ENCODE measurements at places on chromosomes 12 and 14.
A peak's percentile ranks its signal among the peaks of the same experiment; 100 is the strongest.

- no peak for DNase-seq
Measured at GRCh38 chr12:6183689-6184428, 16.3 kb upstream of the CD9 start.

DNA sequence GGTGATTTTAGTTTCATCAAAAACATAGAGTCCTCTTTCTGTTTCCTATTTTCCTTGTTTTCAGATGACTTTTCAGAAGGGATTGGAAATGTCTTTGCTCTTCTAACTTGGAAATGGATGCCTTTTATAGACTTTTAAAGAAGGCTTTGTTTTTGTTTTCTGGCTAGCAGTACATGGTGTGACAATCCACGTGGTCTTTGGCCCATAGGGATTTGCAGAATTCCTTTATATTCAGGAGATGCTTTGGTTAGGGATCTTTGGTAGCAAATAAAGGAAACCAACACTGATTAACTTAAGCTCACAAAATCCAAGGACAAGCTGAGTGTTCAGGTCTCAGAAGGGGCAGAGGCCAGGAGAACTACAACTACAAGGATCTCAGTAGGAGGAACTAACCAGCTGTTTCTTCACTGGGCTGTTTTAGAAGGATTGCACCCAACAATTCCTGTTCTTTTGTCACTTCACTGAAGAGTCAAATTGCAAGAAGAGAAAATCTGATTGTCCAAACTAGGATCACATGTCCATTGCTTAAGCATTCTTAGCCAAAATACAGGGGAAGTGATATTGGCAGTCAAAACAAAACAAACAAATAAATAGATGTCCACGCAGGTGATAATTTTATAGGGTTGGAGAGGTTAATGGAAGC, 58.6 kb upstream of the MANSC4 start:
- no peak for DNase-seq

DNA sequence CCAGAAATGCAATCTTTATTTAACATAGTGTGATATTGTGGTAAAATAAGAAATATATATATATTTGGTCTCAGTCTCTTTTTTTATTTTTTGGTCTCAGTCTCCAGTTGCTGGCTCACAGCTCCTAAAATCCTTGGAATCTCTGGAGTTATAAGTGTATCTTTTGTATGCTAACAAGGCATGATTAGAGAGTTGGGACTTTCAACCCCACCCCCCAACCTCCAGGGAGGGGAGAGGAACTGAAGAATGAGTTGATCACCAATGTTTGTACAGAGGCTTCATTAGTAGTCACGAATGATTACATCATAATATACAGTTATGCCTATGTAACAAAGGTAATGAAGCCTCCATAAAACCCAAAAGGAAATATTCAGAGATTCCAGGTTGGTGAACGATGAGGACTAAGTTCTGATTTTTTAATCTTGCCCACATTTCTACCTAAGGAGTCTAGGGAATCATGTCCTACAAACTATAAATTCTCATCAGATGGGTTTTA, 22.8 kb upstream of the LALBA start:
- no peak for DNase-seq

GRCh38 chr12:56818629-56819028, 55.5 kb downstream of the HSD17B6 start:
- no peak for DNase-seq

DNA sequence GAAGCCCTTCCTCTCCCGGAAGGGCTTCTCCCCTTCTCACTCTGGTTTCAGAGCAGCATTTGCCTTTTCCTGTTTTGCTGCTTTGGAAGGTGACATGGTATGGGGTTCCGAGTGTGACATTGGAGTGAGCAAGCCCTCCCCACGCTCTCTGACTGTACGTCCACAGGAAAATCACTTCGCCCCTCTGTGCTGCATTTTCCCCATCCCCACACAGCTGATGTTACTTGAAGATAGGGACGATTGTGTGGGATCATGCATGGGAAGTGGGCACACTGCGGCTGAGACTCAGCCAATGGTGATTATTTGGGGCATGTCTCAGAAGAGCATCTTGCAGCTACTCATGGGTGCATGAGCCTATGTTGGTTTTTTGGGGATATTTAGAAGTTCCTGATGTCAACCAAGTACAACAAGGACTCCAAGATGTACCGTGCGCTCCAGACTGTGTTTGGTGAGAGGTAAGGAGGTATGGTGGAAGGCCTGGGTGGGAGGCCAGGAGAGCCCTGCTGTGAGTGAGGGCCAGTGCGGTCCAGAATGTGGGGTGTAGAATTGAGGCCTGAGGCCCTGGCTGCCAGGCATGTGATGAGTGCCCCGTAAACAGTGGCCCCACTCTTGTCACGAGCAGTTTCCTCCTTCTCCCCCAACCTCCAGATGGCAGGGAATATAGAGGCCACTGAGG, 15.1 kb downstream of the CYP46A1 start:
- no peak for DNase-seq

- peak; percentile 28 for DNase-seq
Measured at GRCh38 chr12:517538-517937, 57.8 kb downstream of the B4GALNT3 start.

All from natural killer cell treated with Interleukin-12 subunit alpha and Interleukin-12 subunit beta and Interleukin-15 and Interleukin-18, amount 100 ng/mL, for 72 hours (primary cell).